ENCODE measurements at places on chromosomes 3 and 15.
A peak's percentile ranks its signal among the peaks of the same experiment; 100 is the strongest.

GRCh38 chr3:162538491-162538890 is 1041.9 kb downstream of the OTOL1 start:
- no peak for DNase-seq

DNA sequence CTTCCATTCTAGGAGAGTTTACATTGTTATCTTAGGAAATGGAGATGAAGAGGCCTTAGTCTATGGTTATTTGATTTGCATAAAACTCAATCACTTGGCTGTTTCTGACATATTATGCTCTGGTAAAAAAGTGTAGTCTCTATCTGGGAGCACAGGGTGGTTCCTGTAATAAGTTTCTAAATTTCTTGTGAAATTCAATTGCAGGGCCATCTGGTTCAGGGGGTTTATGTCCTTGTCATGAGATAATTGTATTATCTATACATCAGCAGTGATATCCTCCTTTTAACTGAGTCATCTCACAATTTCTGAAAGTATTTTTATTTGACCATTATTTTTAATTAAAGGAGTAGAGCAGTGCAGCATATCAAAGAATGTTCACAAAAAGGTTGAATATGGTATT is 203.3 kb downstream of the MFSD1 start:
- no peak for DNase-seq

DNA sequence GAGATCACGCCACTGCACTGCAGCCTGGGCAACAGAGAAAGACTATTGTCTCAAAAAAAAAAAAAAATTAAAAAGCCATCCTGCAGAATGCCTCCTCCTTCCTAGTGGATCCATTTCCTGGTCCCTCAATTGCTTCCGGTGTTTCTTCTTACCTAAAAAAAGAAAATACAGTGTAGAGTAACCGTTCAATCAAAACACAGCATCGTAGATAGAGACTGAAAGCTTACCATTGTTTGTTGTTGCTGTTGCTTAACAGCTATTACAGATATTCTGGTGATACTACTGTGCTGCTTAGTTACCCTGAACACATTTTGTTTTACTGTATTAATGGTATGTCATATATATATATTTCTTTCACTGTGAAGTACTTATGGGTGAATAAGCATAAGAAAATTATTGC is 105.5 kb upstream of the LRRFIP2 start:
- DNase-seq: no peak

DNA sequence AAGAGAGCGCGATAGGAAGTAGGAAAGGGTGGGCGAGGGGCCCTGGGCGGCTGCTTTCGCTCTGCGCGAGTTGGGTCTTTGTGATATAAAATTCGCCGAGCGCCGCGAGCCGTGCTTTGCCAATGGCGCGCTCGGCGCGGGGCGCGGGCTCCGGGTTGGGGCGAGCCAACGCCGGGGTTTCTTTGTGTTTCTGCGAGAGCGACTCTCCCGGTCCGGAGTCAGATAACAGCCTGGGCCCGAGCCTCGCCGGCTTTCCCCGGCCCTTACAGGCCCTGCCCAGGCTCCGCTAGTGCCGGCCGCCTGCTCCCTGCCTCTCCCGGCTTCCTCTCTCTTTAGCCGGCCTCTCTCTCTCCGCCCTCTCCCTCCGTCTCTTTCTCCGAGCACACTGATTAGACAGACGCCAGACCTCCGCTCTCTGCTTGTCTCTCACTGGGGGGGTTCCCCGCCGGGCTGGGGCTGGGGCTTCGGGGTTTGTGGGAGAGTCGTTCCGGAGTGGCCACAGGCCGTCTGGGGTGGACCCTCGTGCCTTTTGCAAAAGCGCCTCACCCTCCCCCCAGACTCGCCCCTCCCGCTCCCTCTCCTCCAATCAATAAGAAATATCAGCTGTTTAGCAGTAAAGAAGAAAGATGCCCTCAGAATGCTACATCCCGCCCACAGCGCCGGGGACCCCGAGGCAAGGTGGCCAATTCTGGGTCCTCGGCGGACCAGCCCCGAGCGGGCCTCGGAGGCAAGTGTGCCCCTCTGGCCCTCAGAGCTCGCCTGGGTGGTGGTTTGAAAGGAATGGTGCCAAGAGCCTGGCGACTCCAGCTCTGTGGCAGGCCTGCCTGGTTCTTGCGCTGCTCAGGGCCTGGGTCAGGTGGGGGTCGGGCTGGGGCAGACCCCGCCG is 2.9 kb downstream of the NR2F2 start:
- DNase-seq: no peak

- no peak for DNase-seq
These were observed 17.5 kb upstream of the ARHGAP31 start for GRCh38 chr3:119276680-119277079.

DNA sequence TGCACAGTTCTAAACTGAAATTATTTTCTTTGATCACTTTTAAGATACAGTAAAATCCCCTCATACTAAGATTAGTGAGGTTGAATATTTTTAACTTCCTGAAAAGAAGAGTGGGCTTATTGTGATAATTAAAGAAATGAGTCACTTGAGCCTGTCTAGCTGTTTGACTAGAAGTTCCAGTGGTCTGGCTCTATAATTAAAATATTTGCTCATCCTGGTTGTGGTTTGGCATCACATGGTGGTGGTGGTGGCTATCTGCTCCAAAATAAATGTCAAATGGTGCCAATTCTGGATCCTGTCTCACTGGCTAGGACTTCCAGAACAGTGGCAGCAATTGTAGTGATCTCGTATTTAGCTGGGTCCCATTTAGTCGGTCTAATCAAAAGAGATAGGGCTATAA is 8.6 kb upstream of the TEX9 start:
- DNase-seq: no peak

DNA sequence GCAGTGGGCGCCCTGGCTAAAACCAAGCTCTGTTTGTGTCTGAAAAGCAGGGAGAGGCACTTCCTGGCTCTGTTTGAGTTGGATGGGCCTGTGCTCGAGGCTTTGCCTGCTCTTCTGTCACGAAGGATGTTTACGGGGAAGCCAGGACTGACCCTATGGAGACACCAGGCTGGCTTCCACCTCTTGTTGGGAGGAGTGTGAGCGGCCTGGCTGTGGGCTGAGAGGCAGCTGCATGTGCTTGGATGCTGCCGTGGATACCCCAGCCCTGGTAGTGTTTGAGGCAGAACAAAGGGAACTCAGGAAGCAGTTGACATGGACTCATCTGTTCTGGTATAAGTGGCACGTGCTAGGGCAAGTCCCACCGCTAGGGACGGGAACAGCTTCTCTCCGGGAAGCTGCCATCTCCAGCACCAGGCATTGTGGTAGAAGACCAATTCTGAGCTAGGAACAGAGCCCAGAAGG is 17.6 kb upstream of the SLC41A3 start:
- DNase-seq: no peak

GRCh38 chr3:176274161-176274560 is 923.1 kb downstream of the TBL1XR1 start:
- DNase-seq: no peak

- no peak for DNase-seq
These were observed 556.1 kb upstream of the MDFIC2 start for GRCh38 chr3:70868561-70868960.

DNA sequence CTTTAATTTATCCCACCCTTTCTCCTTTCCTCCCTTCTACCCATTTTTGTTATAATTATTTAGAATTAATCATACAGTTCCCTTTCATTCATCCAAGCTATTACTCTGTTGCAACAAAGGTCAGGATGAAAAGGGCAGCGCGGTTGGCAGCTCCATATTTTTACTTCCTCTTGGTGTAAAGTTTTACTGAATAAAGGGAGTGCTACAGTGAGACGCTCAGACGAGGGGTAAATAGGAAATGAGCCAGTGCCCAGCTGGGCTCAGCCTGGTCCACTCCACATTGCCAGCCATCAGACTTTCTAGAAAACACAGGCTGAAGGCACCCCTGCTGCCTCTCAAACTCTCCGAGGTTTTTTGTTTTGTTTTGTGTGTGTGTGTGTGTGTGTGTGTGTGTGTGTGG is 21.9 kb upstream of the ZBTB38 start:
- no peak for DNase-seq

- DNase-seq: peak; percentile 25
These were observed 70.7 kb downstream of the CD200R1L start for GRCh38 chr3:112776000-112776399.

DNA sequence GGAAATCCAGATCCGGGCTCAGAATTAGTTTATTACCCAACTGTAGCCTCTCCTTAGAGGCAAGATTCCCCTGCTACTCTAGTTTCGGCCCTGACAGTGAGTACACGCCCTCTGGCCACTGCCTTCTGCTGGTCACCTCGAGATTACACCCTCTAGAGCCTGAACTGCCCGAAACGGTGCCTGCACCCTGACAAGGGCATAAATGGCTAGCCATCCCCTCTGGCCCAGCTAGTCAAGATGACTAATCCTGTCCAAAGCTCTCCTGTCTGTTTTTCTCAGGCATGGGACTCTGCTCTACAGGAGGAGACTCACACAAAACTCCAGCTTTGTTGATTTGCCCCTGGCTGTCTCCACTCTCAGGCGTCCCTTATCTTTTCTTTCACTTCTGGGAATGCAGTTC is 150.5 kb upstream of the UBE2E2 start:
- peak; percentile 4 for DNase-seq

GRCh38 chr3:86578071-86578470 is 412.9 kb downstream of the VGLL3 start:
- DNase-seq: no peak

DNA sequence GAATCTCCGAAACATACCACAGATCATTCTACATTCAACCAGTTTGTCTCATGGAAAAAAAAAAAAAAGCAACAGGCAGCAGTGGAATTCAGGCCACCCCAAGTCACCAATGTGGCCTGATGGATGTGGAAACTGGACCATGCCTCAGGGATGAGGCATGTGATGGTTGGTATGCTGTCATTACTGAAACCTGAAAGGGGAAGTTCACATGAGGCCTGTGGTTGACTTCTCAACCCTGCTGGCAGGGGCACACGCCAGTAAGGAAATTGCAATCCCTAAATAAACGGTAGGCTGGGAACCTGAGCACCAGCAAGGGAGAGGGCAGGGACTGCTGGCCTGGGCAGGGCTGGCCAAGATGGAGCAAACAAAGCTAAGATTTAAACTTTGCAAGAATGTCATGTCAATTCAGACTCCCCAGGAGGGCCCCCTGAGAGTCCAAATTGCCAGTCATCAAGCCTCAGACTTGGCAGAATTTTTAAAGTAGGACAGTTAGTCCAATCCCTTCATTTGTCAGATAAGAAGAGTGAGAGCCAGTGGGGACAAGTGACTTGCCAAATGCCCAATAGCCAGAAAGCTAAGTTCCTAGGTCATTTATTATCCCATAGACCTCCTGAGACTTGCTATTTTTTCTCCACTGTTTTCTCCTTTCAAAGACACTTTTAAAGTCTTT is 310.4 kb downstream of the ERC2 start:
- DNase-seq: no peak

DNA sequence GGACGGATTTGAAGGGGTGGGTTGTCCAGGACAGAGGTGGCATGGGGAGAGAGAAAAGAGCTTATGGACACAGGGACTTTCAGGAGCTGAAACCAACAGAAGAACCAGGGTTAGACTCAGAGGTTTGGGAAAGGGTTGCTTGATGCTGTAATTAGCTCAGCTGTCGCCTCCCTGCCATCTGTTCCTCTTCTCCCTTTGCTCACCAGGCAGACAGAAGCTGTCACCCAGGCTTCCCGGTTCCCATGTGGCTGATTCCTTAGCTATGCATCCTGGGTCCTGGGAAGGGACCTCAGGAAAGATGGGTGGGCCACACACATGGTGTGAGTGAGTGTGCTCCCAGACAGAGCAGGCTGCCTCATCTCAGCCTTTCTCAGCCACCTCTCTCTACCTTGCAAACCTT is 14.1 kb downstream of the PTPN23 start:
- DNase-seq: no peak

DNA sequence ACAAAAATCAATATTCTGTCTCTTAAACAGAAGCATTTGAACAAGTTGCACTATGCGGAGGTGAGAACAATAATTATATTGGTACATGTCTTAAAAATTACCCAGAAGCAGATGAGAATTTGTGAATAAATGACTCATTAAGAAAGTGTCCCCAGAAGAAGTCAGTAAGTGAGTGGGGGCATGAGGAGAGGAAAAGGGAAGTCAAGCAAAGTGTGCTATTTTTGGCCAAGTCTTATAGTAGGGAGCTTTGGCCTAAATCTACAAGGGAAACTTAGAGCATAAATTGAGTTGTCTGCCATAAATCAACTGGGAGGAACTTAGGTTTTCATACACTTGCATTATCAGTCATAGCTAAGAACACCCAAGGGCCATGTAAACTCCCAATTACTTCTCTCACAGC is 86.9 kb upstream of the SATB1 start:
- DNase-seq: no peak

- no peak for DNase-seq
These were observed 68.0 kb downstream of the ATP2B2 start for GRCh38 chr3:10437272-10437994.

- peak; percentile 24 for DNase-seq
These were observed 29.6 kb upstream of the EHHADH start for GRCh38 chr3:185283374-185283935.

- no peak for DNase-seq
These were observed 8.0 kb downstream of the MBNL1 start for GRCh38 chr3:152276681-152277080.

GRCh38 chr3:46183330-46183729 is 24.8 kb downstream of the CCR1 start:
- DNase-seq: no peak

DNA sequence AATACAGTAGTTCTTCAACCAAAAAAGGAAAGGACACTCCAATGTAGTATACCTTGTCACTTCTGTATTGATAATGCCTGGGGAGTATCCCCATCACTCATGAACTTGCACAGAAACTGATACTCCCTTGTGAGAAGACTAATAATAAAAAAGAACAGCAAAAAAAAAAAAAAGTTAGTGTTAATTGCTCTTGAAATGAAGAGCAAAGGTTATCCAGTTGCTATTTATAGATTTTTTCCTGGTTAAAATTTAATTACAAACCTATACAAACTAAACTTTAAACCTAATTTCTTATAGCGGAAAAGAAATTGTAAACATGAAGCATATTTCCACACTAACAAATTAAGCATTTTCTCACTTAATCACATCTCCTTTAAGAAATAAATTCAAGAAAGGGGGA is 6.7 kb downstream of the PLOD2 start:
- DNase-seq: no peak

DNA sequence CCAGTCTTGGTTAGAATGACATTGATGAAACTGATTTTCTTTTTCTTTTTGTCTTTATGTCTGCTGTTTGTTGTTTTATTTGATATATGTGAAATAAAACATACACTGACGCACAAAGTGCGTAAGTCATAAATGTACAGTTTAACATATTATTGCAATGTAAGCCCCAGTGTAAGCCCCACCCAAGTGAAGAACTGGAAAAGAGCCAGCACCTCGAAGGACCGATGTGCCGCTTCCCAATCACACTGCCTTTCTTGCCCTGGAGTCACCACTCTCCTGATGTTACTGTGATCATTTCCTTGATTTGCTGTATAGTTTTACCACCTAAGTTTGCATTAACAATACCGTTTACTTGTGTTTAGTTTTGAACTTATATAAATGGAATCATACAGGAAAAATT is 128.4 kb upstream of the LPP start:
- DNase-seq: no peak

GRCh38 chr15:56471440-56472069 is 6.6 kb upstream of the MNS1 start:
- DNase-seq: no peak

DNA sequence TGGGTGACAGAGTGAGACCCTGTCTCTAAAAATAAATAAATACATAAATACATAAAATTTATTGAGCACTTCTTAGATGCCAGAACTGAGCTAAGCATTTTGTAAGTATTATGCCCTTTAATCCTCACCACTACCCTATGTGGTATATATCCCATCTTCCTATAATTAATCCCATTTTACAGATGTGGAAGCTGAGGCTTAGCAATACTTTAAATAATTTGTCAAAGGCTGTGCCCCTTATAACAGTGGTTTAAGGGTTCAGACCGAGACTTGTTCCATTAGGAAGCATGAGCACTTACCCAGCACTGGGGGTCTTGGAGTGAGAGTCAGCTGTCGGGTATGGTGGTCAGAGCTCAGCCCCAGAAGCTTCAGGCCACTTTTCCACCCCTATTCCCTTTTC is 7.5 kb upstream of the CHST14 start:
- DNase-seq: no peak
